ENCODE measurements at places on chromosomes 16 and 17.

- DNase-seq = no peak
These were observed 4.5 kb downstream of the SAMD14 start for GRCh38 chr17:50125420-50125997.

DNA sequence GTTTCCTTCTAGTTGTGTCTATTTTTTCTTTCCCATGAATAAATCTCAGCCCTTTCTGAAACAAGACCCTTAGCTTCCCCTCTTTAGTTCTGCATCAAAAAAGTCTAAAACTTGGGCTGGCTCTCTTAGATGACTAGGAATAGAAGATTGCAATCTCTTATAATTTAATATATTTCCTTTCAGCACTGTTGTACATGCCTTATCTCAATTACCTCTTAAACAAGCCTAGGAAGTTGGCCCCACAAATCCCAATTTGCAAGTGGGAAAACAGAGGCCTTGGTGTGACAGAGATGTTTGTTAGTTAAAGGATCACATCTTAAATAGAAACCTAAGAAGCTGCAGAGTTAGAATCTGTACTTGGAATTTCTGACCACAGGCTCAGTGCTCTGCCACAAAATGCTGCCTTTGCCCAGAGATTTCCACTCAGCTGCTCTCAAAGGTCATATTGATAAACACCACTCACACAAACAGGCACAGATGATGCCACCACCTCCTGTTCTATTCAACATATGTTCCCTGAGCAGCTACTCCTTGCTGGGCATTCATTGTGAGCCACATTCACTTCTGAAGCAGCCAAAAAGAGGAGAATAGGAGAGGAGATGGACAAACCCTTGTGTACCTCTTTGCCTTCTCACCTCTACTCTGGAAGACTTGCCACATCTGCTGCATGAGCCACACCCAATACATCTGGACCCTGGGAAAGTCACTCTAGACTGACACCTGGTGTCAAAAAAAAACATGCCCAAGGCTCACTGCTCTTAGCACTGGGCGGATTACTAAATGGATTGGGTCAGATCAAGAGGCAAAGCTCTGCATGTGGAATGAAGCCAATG, 5.5 kb downstream of the CCDC182 start:
- no peak for DNase-seq

- no peak for DNase-seq
These were observed 69.5 kb downstream of the AMFR start for GRCh38 chr16:56355786-56356275.

GRCh38 chr16:24748242-24748641, 18.8 kb downstream of the TNRC6A start:
- no peak for DNase-seq

DNA sequence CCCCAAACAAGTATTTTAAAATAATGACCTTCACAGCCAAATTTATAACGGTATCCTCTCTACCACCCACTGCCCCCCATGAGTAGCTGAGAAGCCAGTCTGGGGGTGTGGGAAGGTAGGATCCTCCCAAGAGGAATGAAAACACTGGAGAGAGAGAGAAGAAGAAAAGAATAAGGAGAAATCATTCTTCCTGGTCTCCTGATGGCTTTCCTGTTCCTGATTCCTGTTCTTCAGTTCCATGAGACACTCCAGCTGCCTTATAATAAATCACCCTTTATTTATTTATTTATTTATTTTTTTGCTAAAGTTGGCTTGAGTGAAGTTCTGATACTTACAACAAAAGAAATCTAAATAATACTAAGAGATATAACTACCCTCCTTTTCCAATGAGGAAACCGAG, 56.4 kb upstream of the FAM20A start:
- DNase-seq = no peak

DNA sequence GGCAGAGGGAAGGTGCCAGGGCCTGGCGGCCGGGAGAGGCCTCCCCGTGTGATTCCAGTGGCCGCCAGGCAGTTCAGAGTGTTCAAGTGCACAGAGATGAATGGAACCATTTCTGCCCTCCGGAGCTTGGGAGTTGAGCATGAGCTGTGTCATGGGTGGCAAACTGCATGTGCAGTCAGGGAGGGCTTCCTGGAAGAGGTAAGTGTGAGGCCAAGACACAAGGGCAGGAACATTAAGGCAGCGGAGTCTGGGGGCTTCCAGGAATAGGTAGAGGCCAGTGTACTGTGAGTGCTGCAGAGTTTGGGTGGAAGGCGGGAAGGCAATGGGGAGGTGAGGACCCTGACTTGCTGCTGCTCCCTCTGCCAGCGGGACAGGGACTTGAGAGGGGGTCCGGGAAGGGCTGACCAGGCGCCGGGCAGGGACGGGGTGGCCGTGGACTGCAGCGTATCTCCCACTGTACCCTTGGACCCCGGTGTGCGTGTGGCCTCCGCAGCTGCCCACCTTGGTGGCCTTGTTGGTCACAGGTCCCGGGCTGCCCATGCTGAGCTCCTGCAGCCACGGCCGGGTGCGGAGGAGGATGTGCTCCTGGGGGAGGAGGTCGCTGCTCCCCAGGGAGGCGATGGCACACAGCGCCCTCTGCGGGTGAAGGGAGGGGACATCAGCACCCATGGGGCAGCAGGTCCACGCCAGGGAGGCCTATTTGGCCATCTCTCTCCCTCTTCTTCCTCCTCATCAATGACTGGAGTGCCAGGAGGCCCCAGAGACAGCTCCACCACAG, 7.5 kb upstream of the CEP131 start:
- DNase-seq = no peak

DNA sequence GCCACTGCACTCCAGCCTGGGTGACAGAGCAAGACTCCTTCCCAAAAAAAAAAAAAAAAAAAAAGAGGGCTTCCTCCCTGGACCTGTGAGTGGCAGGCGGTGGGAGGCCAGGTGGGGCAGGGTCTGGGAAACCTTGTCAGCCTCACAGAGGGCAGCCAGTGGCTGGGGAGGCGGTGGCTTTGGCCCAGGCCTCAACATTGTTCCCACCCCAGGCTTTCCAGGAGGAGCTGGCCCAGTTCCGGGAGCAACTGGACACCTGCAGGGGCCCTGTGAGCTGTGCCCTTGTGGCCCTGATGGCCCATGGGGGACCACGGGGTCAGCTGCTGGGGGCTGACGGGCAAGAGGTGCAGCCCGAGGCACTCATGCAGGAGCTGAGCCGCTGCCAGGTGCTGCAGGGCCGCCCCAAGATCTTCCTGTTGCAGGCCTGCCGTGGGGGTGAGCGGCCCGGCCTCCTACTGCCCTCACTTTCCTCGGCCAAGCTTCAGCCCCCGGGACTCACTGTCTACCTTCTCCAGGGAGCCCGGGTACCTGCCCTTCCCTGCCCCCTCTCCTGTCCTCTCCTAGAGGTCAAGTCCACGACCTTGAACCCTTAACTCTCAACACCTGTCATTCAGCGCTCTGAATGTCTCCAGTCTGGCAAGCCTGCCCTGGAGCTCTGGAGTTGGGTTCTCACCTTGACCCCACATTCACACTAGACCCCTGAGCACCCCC, 12.4 kb downstream of the ZNF213 start:
- DNase-seq = no peak

- no peak for DNase-seq
These were observed 431.8 kb downstream of the PMP22 start for GRCh38 chr17:14833201-14833785.

- no peak for DNase-seq
These were observed 5.5 kb upstream of the MXRA7 start for GRCh38 chr17:76716146-76716838.

DNA sequence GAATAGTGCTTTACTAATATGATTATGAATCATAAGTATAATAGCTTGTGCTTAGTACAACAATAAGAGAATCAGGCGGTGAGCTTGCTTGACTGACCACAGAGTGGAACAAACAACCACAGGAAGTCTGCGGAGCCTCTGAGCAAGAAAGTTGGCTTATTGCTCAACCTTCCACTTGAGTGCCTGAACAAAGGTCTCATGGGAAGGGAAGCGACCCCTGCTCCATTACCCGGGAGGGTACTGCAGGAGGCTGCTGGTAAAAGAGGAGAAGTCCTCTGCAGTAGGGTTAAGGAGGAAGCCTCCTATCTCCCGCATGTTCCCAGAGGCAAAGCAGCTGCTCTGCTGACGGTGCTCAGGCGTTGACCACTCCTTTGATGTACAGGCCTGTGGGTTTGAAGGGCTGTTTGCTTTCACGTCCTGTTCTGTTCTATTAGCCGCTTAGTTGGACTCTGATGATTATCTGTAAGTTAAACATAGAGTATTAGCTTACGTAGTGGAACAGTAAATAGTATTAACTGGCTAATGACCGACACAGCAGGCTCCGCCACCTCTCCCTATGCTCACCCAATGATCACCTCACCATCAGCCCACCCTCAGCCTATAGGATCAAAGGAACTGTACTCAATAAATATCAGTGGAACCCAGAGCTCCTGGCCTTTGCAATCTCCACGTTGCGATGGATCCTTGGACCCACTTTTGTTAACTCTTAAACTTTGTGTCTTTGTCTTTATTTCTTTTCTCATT, 17.5 kb downstream of the ALOX15B start:
- no peak for DNase-seq

DNA sequence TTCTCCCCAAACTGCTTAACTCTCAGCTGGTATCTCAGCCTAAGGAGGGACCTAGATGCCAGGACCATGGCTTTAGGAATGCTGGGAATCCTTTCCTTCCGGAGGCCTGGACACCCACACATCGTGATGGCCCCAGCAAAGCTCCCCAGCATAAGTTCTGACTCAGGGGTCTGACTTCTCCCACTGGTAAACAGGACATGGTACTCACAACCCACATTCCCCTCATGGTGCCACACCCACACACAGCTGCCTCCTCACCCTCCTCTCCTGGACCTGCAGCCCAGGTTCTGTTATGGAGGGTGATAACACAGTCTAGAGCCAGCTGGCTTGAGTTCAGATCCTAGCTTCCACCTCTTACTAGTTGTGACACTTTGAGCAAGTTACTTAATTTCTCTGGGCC, 719 bp upstream of the RNF227 start:
- no peak for DNase-seq

DNA sequence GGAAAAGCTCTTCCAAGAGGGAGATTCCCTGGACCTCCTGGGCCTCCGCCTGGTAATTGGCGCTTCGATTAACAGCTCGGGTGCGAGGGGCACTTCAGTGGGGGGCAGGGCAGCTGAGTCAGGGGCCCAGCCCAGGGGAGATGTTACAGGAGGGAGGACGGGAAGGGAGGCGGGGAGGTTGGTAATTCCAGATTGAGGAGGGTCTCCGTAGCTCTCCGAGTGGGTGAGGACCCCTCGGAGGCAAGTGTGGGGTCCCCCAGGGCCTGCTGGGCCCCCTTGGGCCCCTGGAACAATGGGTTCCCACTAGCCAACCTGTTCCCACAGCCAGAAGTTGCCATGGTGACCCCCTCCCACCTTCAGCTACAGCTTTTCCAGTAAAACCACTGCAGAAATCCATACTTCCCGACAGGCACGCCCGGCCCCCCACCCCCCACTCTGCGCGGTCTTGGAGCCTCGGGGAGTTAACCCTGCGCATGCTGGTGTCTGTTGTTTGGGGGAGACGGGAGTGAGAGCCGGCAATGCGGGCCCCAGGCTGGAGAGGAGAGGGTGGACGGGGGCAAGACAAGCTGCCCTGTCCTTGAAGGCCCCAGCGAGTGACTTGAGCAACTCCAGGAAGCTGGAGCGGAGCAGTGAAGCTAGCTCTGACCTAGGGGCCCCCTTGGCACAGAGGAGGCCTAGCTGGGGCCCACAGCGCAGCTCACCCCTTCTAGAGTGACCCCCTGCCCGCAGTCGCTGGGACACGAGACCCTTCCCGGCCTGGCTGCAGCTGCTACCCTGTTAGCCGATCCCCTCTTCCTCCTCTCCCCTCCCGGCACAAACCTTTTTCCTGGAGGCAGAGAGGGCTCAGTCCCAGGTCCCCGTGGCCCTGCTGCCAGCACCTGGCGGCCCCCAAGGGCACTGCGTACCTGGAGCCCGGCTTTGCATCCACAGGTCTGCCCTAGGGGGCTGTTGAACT, 37.8 kb downstream of the TMEM235 start:
- DNase-seq = no peak

DNA sequence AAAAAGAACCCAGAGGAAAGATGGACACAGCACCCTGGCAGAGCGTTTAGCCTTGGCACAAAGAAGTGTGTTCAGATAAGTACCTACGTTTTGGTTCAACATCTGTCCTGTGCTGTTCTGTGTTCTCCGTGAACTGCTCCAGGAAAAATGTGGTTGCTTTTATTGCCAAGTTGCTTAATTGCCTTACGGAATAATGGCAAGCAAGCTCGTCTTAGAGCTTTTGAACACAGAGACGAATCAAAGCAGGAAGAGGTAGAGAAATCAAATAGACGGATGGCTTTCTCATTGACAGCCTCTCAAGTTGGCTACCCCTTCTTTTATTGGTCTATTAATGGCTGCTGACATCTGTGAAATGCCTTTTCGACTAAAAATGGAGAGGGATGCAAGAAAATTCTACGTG, 911.1 kb upstream of the EEF2KMT start:
- DNase-seq = no peak

- DNase-seq = no peak
These were observed 19.9 kb downstream of the IGFBP4 start for GRCh38 chr17:40463122-40463550.

- no peak for DNase-seq
These were observed 23.5 kb downstream of the KIAA0513 start for GRCh38 chr16:85051067-85051581.

- no peak for DNase-seq
These were observed 1.8 kb downstream of the RNF43 start for GRCh38 chr17:58415371-58416055.
